Activated naive CD4-positive, alpha-beta T cell treated with anti-CD3 and anti-CD28 coated beads for 36 hours (primary cell): ENCODE measurements at places on chromosomes 12 and 14.

GRCh38 chr14:91142214-91142668, 28.4 kb downstream of the DGLUCY start:
- DNase-seq = peak; percentile 45

DNA sequence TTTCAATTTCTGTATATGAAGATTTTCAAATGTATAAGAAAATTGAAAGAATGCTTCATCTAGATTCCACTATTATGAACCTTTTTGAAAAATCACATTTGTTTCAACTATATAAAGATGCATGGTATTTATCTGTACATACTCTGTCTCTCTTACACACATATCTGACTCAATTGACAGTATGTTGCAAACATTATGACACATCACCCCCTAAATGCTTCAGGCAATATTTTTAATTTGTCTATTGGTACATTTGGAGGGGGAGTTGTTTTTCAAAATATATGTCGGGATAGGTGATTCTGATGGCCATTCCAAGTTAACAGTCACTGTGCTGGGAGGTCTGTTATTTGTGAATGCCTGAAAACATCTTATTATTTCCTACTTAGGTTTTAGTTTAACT, 14.4 kb downstream of the PCNX1 start:
- no peak for DNase-seq

- DNase-seq = no peak
Measured at GRCh38 chr14:101888182-101888581, 76.2 kb upstream of the DYNC1H1 start.

DNA sequence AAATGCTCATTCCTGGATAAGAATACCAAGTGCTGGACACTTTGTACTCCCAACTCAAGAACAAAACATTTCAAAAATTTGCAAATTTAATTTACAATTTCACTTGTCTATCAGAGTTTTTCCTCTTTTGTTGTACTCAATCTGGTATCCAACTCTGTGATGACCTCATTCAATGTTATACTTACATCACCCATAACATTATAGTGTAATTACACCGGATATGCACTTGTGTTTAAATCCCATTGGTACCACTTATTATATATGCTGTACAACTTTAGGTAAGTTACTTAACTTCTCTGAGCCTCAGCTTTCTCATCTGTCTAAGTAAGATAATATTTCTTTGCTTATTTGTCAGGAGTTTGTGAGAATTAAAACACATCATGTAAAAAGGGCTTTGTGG, 76.6 kb upstream of the KCNJ8 start:
- DNase-seq = no peak
